ENCODE measurements at places on chromosomes 5 and 9.

DNA sequence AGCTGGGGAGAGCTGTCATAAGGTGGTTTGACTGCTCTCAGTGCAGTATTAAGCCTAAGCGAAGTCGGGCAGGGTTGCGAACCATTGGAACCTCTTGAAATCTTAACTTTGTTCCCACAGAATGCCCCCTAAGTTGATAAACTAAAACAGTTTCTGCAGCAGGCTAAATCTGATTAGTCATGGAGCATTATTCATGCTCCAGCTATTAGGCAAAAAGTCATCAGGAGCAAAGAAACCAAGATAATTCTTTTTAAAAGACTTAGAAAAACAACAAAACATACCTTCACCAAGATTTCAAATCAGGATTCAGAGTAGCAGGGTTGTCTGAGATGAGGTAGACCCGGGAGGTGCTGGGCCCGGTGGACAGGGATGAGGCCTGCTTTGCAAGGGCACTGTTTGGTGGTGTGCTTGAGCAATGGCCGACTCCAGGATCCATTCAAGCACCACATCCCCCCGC, 69.9 kb upstream of the PLPP1 start:
- DNase-seq = no peak

GRCh38 chr9:78261403-78262001, 25.6 kb downstream of the CEP78 start:
- DNase-seq = no peak

DNA sequence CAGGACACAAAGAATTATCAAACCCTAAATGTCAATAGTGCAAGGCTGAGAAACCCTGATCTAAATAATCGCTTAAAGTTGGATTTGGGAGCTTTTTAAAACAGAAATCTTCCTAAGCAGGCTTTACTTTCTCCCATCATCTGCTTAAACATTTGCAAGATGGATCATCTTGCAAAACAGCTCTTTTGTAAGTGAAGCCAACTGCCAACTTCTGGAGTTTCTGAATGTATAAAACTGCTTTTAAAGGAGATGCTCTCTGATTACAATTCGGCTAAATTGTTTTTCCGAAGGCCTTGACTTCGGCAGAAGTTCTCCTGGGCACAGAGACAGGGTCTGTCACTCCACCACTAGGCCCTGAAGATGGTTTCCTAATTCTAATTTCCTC, 1.3 kb downstream of the PTPN3 start:
- DNase-seq = no peak

GRCh38 chr9:137960496-137960895, 82.9 kb downstream of the CACNA1B start:
- no peak for DNase-seq

DNA sequence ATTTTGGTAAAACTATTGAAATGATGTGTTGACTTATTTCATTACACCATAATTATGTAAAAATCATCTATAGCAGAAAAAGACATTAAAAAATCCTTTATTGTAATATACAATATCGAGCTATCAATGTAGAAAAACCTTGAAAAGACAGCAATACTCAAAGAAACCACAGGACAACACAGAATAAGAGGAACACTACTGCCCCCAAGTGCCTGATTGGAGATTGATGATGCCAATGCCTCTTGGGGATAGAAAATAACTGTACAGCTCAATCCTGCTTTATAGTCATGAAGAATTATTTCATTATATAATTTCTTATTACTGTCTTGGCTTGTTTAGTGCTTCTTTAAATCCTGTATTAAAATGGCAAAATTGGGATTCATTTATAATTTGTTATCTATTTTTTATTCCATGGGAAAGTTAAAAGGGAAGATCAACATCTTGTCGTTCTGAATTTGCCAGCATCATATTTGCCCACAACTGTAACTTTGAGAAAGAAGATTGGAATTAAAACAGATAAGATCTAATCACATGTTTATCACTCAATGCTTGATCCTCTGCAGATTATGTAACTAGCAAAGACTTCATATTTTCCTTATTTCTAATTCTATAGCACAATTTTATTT, 337.5 kb downstream of the CDH9 start:
- no peak for DNase-seq

DNA sequence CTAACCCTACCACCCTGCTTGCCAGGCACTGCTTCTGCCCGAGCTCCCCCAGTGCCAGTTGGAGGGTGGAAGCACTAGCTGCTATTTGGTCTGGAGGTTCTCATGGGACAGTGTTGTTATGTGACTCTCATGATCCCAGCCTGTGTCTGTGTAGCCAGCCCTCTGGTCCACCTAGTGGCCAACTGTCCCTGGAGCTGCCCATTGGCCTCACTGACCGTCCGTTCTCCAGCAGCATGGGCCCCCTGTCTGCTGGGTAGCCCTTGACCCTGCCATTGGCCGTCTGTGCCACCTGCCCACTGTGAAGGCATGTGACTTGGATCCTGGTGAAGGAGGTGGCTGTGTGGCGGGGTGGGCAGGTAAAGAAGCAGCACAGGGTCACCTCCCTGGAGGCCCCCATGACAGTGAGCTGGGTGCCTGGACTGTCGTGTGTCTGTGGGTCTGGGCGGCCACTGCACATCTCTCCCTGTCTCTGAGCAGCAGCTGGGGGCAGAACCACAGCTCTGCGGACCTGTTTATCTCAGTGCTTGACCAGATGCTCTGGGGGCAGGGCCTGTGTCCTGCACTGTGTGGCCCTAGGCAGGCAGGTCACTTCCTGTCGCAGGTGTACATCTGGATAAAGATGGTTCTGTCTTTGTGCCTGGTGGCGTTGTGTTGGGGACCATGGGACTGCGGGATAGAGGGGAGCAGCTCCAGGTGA, 11.4 kb downstream of the PHF2 start:
- no peak for DNase-seq

DNA sequence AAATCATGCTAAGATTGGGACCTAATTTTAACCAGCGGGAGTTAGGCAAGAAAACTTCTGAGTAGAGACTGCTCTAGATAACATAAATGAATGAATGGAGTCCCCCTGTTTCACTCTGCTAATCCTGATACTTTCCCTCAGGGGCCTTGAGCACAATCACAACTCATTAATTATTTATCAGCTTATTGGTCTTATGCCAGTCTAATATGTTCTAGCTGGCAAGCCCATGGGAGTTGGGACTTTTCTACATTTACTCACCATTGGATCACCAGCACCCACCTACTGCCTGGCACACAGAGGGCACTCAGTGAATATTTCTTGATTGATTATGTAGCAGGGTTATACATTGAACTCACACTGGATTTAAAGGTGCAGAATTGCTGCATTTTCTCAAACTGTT, 13.5 kb upstream of the TMED7 start:
- no peak for DNase-seq

- DNase-seq = no peak
Observed at GRCh38 chr5:98844865-98845264, 71.4 kb downstream of the RGMB start.

DNA sequence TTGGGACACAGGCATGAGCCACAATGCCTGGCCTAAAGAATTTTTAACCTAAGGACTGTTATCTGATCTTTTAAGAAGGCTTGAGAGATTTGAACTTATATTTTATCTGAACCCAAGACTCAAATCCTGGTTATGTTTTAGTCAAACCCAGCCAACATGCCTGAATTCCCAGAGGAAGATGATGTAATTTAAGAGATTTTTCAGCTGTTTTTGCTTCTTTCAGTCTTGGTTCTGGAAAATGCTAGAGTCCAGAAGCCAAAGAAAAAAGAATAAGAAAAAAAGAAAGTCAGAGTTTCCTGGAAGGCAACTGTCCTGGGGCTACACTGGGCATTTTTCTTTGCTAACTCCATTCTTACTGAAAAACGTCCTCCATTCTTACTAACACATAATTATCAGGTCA, 85.8 kb downstream of the SNX18 start:
- no peak for DNase-seq

DNA sequence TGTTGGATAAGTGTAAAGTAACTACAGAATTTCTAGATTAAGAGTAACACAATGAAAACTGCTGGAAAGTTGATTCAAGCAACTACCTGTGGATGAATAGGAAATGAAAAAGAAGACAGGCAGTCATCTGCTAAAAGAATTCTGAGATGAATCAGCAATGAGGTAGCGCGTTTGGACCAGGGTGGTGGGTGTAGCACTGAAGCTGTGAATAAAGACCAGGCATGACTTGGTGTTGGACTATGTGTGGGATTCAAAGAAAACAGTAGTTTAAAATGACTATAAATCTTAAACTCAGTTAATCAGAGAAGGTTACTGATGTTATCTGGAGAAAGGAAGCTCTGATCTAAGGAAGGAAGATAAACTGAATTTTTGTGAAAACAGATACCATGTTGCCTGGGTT, 159.8 kb downstream of the FBN2 start:
- no peak for DNase-seq

GRCh38 chr9:34996905-34997279, 7.3 kb downstream of the DNAJB5 start:
- DNase-seq = no peak

DNA sequence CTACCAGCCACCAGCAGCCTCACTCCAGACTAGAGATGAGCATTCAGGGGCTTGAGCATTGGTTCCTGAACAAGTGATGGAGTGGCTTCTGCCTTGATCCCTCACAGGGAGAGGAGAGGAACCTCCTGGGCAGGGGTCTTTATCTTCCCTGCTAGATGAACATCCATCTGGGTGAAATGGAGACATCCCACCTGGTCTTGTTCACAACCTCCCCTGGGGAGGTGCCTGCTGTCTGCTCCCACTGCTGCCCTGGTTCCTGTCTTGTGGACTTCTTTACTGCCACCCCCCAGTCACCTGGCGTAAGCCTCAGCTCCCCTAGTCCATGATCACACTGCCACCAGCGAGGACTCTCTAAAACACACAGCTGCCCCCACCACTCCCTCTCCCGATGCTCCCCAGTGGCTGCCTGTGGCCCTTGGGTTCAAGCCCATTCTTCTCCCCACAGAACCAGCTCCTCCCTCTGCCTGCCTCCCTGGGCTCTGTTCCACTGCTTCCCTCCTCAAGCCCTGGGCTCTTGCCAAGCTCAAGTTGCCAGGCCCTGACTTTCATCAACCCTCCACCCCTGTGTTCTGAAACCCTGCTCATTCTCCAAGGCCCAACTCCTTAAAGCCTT, 51.5 kb downstream of the COL15A1 start:
- no peak for DNase-seq

- no peak for DNase-seq
Observed at GRCh38 chr5:13830536-13830935, 114.0 kb downstream of the DNAH5 start.

- DNase-seq = no peak
Observed at GRCh38 chr5:68444048-68444447, 228.5 kb downstream of the PIK3R1 start.

GRCh38 chr9:113210815-113211214, 10.3 kb downstream of the FKBP15 start:
- DNase-seq = no peak

- no peak for DNase-seq
Observed at GRCh38 chr5:117212866-117213265, 638.2 kb upstream of the SEMA6A start.

DNA sequence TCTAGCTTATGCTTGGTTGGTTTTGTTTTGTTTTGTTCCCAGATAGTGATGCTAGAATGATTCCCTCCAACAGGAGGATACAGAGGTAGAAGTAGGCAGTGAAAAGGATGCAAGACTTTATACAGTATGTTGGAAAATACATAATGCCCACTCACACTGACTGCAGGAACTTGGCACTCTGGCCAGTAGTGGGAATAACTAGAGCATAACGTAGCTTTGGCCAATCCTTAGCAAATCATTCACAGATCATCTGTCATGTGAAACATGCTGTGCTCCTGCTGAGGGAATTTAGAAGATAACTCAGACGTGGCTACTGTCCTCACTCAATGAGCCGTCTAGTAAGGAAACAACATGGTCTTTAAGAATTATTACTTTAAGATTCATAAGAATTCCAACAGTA, 13.5 kb downstream of the CFAP90 start:
- no peak for DNase-seq

GRCh38 chr9:746661-747434, 94.6 kb upstream of the DMRT1 start:
- DNase-seq = no peak

GRCh38 chr9:76619640-76620039, 144.6 kb upstream of the PCA3 start:
- DNase-seq = no peak

GRCh38 chr9:136670576-136671253, 8.0 kb downstream of the EGFL7 start:
- DNase-seq = no peak

DNA sequence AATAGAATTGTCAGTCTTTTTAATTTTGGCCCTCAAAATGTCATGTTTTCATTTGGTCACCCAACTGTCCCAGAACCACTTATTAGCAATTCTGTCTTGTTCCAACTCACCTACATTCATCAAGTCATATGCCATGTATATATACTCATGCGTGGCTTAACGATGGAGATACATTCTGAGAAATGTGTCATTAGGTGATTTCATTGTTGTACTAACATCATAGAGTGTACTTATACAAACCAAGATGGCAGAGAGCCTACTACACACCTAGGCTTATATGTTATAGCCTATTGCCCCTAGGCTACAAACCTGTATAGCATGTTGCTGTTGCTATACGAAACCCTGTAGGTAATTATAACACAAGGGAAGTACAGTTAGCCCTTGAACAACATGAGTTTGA, 36.6 kb downstream of the RNF38 start:
- no peak for DNase-seq

DNA sequence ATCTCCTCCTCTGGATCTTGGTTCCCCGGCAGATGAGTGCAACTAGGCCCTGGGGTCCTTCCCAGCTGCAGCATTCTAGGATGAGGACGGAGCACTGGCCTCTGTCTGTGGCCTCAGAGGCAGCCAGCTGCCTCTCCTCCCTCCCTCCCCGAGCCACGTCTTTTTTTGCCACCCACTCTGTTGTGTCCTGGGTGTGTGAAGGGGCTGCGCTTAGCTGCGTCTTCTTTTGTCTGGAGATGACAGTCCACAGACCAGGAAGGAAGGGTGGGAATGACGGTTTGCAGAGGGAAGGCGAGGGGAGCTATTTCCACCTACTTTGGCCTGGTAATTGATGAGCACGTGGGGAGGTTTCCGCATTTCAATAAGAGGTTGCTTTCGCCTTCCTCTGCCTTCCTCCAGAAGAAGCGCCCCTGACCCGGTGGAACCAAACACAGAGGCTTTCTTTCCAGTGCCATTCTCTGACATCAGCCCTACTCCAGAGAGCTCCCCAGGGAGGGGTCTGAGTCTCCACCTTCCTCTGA, 34.5 kb upstream of the GABRP start:
- DNase-seq = no peak

DNA sequence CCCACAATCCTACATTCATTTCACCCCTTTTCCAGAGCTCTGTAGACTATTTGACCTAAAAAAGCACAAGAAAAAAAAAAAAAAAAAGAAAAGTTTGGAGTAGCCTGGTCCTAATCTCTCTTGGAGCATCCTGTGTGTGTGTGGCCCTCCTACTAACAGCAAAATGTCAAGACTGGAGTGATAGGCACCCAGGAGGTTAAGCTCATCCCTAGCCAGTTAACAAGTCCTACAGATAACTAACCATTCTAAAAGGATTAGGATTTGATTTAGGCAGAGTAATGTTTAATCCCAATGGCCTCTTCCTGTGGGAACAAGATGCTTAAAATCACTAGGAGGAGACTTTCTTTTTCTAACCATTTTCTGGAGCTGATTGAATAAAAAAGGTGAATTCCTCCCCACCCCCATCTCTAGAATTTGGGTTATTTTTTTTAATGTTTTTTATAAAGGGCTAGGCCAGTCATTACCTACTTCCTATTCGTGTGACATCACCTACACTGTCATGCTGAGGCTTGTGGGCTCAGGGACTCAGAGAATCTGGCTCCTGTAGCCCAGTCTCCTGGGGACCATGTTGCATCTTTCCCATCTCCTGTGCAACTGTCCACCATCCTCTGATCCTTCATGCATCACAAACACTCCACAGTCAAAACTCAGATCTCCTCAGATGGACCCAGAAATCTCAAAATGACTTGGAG, 43.2 kb upstream of the NR3C1 start:
- DNase-seq = no peak

- DNase-seq = no peak
Observed at GRCh38 chr5:34580983-34581382, 75.1 kb upstream of the RAI14 start.

Data from esophagus squamous epithelium (tissue), 5 donors.